ENCODE measurements at places on chromosomes 3 and 15. TPM values are rescaled to one million over a fixed set of nuclear protein-coding genes. Genes with fewer than 3 reads are reported as not detected.

The CRYGS gene
- 1.4 TPM for polyA plus RNA-seq

The RAB8B gene
- polyA plus RNA-seq, result 2.7 TPM

The GLDN gene
- 0.54 TPM for polyA plus RNA-seq

The ALDH1A2 gene
- polyA plus RNA-seq, result 15.6 TPM

The CFAP91 gene
- 5.0 TPM for polyA plus RNA-seq

All from adipose tissue (tissue), 3 donors.